ENCODE measurements at places on chromosomes 11 and 22.

DNA sequence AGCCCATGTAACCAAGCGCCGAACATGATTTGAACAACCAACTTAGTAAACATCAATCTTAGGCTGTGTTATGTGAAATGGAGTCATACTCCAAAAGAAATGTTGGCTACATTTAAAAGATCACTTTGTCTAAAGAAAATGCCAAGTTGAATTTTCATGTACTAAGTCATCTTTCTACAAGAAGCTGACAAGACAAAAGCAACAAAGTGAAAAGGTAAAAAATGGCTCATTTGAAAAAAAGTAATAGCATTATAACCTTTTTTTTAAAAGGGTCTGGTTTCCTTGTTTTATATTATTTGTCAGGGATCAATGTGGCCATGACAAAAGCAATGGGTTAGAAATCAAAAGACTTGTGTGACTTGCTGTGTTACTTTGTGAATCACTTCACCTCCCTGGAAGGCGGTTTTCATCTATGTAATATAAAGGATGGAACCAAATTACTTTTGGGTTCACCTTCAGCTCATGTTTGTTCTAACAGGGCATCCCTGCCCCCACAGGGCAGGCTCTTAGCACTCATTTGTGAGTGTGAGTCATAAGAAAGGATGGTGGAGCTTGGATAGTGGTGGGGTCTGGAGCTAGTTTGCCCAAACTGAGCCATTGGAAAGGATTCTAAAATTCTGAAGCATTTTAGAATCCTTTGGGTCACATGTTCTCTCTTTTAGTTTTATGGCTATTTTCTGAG is 131.9 kb upstream of the MTMR2 start:
- DNase-seq, result no peak

DNA sequence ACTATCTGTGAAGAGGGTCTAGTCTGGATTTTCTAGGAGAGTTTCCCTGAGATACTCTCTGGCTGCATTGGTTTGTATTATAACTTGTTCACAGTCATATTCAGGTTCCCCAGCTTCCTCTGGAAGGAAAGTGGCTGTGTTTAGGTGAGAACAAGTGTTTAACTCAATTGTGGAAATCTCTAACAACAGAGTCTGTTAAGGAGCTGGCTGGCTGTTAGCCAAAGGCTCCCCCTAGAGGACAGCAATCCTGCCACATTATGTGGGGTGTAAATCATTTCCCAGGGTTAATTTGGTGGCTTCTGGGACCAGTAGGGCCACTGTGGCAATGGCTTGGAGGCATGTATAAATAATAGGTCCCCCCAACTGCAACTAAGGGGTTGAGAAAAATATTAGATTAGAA is 18.4 kb downstream of the MS4A6E start:
- no peak for DNase-seq

DNA sequence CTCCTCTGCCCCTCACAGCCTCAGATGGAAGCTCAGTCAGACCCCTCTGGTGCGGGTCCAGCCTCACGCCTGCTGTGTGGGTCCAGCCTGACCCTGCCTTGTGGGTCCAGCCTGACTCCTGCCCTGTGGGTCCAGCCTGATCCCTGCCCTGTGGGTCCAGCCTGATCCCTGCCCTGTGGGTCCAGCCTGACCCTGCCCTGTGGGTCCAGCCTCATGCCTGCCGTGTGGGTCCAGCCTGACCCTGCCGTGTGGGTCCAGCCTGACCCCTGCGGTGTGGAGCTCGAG is 445.3 kb downstream of the BRD1 start:
- DNase-seq, result no peak

DNA sequence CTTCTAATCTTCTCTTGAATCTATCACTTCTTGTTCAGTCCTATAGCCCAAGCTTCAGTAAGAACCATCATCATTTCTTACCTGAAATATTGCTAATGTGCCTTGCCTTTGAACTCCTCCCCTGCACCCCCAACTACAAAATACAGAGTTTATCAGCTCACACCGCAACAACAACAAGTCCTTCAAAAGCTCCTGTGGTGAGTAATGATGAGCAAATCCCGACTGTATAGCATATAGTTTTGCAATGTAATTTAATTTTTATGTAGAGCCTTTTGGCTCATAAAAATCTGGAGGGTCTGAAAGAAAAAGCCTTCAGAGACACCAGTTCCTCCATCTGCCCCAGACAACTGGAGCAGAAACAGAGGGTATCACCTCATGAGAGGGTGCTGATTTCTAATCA is 124.7 kb downstream of the ARHGAP32 start:
- DNase-seq, result no peak

DNA sequence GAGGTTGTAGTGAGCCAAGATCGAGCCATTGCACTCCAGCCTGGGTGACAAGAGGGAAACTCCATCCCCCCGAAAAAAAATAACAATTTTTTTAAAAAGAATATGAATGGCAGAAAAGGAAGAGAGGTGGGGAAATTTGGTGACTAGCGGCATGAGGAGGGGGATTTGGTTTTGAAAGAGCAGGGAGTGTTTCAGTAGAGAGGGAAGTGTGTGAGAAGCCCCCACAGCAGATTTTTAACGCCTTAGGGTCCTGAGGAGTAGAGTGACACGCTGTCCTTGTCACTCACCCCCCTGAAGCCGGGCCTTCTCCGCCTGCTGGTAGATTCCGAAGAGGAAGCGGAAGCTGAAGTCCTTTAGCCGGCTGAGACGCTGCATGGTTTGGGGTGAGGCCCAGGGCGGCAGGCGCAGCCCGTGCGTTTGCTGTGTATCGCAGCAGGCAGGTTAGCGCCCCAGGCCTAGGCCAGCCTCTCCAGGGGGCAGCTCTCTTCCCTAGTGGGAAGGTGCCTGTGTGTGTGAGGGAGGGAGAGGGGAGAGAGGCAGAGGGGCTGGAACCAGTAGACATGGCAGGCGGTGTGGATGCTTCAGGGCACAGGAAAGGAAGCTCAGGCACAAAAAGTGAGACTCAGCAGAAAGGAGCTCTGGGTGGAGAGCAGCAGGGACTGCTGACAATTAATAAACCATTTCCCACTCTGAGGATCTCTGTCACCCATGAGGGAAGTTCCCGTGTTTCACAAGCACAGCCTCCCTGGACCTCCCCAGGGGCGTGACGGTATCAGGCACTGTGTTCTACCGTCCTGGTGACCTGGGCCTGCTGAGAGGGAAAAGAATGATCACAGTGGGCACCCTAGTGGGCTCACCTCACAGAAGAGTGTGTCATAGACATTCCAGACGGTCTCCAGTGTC is 3.9 kb downstream of the ACP2 start:
- DNase-seq, result no peak

DNA sequence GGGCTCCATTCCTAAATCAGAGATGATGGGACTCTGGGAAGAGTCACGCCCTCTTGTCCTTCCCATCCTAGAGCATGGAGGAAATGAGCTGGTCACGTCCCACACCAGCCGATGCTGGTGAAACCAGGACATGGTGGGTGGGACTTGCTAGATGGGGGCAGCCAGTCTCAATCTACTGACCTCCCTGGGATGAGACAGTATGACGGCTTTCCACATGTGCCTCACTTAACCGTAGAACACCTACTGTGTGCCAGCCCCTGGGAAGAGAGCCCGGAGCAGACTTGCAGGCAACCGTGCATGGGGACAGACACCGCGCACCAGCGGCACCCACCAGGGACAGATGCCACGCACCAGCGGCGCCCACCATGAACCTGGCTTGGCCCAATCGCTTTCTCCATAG is 3.8 kb downstream of the OSBPL5 start:
- no peak for DNase-seq

Data from bone marrow (tissue), 2 donors.